GDM1 (cell line): ENCODE measurements at places on chromosomes 6 and 20.

- DNase-seq = no peak
These were observed 49.6 kb upstream of the PTPRK start for GRCh38 chr6:128569732-128570679.

DNA sequence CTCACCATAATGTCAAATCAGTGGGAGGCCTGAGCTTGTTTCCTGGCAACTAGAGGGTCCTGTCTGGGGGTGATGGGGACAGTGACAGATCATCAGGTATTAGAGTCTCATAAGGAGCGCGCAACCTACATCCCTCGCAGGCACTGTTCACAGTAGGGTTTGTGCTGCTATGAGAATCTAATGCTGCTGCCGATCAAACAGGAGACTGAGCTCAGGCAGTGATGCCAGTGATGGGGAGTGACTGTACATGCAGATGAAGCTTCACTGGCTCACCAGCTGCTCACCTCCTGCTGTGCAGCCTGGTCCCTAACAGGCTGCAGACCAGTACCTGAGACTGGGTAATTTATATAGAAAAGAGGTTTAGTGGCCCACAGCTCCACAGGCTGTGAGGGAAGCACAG lies 147.3 kb downstream of the TTLL2 start:
- DNase-seq = no peak

DNA sequence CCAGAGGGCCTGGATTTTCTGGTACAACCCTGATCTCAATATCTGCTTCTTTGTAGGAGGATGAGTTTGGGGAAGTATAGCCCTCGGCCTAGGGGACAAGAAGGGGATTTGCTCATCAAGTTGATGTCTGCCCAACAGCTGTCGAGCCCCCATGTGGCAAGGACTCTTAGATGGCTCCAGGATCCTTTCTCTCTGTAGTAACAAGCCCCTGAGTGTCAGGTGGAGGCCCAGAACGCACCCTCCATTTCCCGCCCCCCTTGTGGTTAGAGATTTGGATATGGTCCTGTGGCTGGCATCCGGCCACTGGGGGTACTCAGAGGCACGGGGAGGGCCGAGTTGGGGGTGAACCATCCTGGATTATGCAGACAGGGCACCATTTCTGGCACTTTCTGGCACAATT lies 50.1 kb downstream of the CTCFL start:
- DNase-seq = no peak

GRCh38 chr20:23609486-23610109 lies 3.9 kb upstream of the CST9 start:
- DNase-seq = no peak

GRCh38 chr20:11852189-11852588 lies 65.5 kb upstream of the BTBD3 start:
- no peak for DNase-seq
